Uterus (tissue), 4 donors: ENCODE measurements at places on chromosomes 6 and 20.

DNA sequence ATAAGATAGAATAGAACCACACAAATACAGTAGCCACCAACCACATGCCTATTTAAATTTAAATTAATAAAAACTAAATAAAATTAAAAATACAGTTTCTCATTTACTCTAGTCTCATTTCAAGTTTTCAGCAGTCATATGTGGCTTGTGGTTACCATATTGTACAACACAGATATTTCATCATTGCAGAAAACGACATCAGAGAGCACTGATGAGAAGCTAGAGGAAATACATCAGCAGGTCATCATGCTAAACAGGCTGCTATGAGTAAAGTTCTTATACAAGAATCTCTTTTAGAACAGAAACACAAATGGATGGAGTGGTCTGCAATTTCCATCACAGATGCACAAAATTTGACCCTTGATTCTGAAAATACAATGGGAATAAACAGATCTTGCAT is 36.6 kb downstream of the TBC1D32 start:
- no peak overlapping the region for H3K27ac ChIP-seq
- no peaks in the 10 kb centered on the region for H3K36me3 ChIP-seq
- DNase-seq, result no peak
- H3K4me1 ChIP-seq, result no peaks in the 10 kb centered on the region

- no peak overlapping the region for H3K4me3 ChIP-seq
- no peaks in the 10 kb centered on the region for H3K4me1 ChIP-seq
- H3K27me3 ChIP-seq, result no peaks in the 10 kb centered on the region
- H3K27ac ChIP-seq, result no peak overlapping the region
- H3K36me3 ChIP-seq, result no peaks in the 10 kb centered on the region
- no peak for DNase-seq
Observed at GRCh38 chr20:53647286-53647821, 53.7 kb upstream of the ZNF217 start.

DNA sequence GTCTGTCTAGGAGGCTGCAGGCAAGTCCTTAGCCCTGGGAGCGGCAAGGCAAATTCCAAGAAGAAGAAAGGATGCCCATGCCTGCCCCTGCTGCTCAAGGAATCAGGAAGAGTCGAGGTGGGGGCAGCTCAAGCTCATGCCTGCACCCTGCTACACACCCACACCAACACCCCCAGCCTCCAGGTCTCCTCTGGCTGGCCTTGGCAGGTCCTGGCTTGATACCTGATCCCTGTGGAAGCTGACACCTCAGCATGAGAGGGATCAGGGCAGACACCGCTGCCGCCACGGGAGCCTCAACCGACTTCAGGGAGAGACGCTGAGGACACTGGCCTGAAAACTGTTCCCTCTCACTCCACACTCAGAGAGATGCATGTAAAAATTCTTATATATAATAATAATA is 35.5 kb upstream of the MAFB start:
- H3K27me3 ChIP-seq, result no peaks in the 10 kb centered on the region
- no peak overlapping the region for H3K27ac ChIP-seq

- H3K4me3 ChIP-seq, result no peak overlapping the region
- H3K27ac ChIP-seq, result no peak overlapping the region
- H3K27me3 ChIP-seq, result no peaks in the 10 kb centered on the region
- no peaks in the 10 kb centered on the region for H3K36me3 ChIP-seq
Observed at GRCh38 chr6:42460883-42461282, 9.2 kb upstream of the TRERF1 start.

GRCh38 chr6:32920715-32921114 is 20.1 kb downstream of the HLA-DMB start:
- H3K27me3 ChIP-seq, result no peaks in the 10 kb centered on the region
- DNase-seq, result no peak
- no peaks in the 10 kb centered on the region for H3K36me3 ChIP-seq
- no peaks in the 10 kb centered on the region for H3K4me1 ChIP-seq

DNA sequence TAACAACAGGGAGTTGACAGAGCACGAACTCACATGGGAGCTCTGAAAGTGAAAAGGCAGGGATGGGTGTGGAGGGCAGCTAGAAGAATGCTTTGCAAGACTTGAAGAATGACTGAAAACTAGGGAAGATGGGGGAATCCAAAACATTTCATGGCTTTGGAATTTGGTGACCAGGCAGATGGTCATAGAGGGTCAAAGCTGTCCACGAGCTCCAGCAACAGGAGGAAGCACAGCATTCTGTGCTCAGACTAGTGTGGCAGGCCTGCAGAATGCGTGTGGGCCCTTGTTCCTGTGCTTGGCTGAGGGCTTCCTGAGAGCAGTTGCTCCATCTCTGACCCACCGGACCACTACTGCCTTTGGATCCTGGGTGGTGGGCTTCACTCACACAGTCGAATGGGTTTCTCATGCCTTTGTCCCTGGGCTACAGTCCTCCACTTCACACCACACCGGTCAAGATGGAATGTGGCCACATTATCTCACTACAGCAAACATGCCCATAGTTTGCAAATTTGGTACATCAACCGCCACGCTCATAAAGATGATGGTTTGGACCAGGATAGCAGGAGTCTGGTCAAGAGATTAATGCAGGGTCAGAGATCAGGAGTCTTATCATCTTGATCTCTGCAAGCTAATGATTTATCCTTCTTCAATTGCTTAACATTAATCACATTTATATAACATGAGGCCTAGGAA is 100.7 kb downstream of the SGK1 start:
- no peaks in the 10 kb centered on the region for H3K4me1 ChIP-seq
- DNase-seq, result no peak
- H3K4me3 ChIP-seq, result no peak overlapping the region
- no peak overlapping the region for H3K27ac ChIP-seq

DNA sequence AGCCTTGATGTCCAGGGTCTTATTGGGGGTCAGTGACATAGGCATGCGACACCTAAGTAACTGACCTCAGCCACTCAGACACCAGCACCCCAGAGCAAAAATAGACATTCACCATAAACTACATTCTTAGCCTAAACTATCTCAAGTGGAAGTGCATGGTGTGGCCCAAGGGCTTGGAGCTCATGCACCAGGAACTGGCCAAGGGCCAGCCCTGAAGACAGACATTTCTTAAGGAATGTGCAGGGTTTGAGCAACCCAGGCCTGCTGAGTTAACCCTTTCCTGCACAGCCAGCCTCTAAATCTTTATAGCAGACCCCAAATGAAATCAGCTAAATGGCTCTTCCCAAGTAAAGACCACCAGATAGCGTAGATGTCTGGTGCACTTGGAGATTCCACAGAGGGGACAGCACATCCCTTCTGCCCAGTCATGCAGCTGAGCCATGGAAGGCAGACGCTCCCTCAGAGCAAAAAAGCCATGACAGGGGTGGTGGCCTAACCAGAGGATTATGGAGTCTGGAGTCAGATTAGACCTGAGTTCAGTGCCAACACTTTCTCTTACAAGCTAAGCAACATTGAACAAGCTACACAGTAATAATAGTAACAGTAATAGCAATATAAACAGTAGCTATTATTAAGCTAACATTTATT is 222.6 kb downstream of the ZMYND8 start:
- no peak overlapping the region for H3K27ac ChIP-seq

DNA sequence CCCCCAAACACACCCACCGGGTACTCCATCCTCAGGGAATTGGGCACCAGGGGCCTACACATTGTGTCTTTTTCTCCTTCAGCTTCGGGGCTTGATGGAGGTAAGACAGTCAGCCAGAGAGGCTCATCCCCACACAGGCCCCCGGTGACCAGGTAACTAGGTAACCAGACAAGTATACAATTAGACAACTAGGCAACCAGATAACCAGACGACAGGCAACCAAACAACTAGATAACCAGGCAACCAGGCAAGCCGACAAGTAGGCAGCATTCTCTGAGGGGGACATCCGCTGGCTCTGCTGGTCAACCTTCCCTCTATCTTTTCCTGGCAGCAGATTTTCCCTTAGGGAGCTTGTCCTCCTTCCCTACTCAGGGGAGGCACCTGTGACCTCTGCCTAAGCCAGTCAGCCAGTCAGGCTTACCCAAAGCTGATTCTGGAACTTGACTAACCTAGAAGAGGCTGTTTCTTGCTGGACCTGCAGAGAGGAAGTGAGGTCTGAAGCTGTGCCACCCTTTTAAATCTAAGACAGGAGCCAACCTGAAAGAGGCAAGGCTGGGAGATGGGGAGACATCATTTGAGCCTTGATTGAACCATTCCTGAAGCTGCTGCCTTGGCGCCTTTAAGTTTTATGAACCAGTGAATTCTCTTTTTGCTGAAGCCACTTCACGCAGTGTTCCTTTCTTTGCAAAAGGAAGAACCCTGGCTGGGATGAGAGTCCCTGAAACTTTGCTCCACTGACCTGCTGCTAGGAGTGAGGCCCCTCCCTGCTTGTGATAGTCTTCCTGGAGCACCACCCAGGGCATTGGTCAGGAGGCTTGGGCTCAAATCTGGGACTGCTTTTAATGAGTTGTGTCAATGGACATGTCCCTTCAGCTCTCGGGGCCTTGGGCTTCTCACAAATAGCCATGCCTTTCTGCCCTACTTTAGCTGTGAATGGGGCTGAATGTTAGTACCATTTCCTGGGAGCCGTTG is 96.4 kb upstream of the RNF24 start:
- no peak overlapping the region for H3K27ac ChIP-seq
- no peaks in the 10 kb centered on the region for H3K36me3 ChIP-seq
- DNase-seq, result no peak
- H3K4me3 ChIP-seq, result no peak overlapping the region
- no peaks in the 10 kb centered on the region for H3K27me3 ChIP-seq

DNA sequence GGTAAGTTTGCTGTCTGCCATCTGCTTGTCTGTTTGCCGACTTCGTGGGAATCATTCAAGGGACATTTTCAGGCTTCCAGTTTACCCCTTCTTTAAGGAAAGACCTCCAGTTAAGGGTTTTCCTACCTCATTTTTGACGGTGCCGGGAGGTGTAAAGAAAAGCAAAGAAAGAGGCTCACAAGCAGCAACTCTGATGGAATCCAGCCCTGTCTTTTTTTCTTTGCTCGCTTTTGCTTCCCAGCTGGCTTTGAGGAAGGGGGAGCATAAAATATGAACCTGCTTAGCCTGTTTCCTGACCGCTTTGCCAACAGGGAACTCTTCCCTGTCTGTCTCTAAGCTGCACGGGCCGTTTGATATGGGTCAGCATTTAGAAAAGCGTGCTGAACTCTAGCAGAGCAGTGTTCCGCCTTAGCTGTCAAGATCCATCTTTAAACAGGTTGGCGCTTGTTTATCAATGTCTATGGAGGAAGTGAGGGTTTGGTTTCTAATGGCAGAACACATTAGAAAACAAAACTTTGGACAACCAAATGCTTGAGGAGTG is 13.8 kb downstream of the SYTL3 start:
- H3K4me1 ChIP-seq, result no peaks in the 10 kb centered on the region
- peak overlapping the region; percentile 10 for H3K4me3 ChIP-seq
- no peaks in the 10 kb centered on the region for H3K36me3 ChIP-seq
- DNase-seq, result no peak

DNA sequence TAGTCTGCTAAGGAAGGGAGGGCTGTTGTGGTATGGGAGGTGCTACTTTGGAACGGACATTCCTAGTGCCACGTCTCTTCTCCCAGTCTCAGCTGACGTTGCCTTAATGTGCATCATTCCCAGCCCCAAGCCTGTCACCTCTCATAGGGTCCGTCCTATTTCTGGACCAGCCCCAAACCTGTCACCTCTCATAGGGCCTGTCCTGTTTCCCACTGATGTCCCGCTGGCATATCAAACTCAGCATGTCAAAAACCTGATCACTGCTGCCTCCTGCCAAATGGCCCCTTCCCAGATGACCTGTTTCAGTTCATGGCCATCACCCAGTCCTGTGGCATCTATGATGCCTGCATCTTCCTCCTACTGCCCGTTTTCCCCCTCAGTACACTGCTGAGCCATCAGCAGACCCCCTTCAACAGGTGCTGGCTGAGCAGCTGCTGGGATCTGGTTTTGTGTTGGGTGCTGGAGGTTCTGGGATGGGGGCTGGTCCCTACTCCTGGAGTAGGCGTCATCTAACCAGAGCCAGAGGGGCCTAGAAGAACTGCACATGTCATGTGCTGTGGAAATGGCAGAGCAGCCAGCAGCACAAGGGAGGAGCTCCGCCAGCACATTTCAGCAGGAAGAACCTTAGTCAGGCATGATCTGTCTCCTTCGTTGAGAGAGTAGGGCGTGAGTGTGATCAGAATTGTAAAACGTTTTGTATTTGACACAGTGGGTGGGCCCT is 3.3 kb downstream of the ENTPD6 start:
- H3K4me3 ChIP-seq, result no peak overlapping the region
- no peak for DNase-seq
- H3K27ac ChIP-seq, result no peak overlapping the region
- no peaks in the 10 kb centered on the region for H3K4me1 ChIP-seq
- no peaks in the 10 kb centered on the region for H3K36me3 ChIP-seq
- H3K27me3 ChIP-seq, result no peaks in the 10 kb centered on the region

DNA sequence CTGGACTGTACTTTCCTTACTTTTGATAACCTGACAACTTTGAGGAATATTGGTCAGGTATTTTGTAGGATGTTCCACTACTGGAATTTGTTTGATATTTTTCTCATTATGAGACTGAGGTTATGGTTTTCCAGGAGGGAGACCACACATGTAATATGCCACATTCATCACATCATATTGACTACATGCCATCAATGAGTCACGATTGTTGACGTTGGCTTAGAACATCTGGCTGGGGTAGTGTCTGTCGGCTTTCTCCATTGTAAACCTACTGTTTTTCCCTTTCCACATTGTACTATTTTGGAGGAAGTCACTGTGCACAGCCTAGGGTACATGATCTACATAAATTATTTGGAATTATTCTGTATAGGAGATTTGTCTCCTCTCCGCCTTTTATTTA is 1.4 kb upstream of the STX11 start:
- no peak for DNase-seq
- H3K4me3 ChIP-seq, result no peak overlapping the region
- no peak overlapping the region for H3K27ac ChIP-seq
- H3K27me3 ChIP-seq, result no peaks in the 10 kb centered on the region

DNA sequence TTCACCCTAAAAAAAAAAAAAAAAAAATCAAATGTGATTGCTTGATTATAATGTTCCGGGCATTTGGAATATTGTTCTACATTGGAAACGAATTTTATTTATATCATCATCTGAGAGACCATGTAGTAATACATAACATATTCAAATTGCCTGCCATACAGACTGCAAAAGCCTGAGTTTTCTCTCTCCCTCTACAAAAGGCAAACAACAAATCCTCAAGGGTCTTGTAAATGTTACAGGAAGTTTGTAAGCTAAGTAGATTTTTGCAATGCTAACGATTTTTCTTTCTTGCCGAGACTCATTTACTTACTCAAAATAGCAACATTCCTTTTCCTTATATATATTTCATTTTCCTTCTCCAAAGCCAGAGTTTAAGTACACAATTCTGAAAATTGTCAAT is 49.0 kb upstream of the HTR1E start:
- H3K36me3 ChIP-seq, result no peaks in the 10 kb centered on the region
- no peaks in the 10 kb centered on the region for H3K4me1 ChIP-seq
- DNase-seq, result no peak
- H3K27ac ChIP-seq, result no peak overlapping the region
- H3K27me3 ChIP-seq, result no peaks in the 10 kb centered on the region

DNA sequence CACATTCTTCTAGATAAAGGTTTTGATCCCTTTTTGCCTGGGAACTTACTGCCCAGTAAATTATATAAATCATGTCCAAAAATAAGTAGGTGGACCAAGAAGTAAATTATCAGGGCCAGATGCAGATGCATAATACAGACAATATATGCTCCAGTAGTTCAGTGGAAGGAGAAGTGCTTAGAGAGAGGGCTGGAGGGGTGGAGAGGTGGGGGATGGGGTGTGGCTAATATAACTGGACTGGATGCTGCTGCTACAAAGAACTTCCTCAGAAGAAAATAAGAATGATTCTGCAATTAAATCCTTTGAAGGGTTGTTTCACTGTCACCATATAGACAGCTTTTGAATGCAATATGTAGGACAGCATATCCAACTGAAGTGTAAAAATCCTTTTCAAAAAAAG is 14.8 kb upstream of the TFAP2D start:
- no peaks in the 10 kb centered on the region for H3K36me3 ChIP-seq
- H3K27me3 ChIP-seq, result no peaks in the 10 kb centered on the region
